Epithelial cell of umbilical artery (primary cell): ENCODE measurements at places on chromosomes 16 and 17. TPM values are rescaled to one million over a fixed set of nuclear protein-coding genes. Genes with fewer than 3 reads are reported as not detected.

NPIPB13 gene
- total RNA-seq, result 0.65 TPM in 1 of 2 replicates, not detected in the other

ANKRD40CL gene
- total RNA-seq, result not detected in 2 replicates

KRT36 gene
- total RNA-seq, result not detected in 2 replicates

KLHL10 gene
- not detected in 2 replicates for total RNA-seq

TSEN54 gene
- total RNA-seq, result 14.0 and 15.2 TPM in 2 replicates

ZNF205 gene
- total RNA-seq, result 20.1 and 29.9 TPM in 2 replicates

ALDH3A1 gene
- total RNA-seq, result 0.61 TPM in 1 of 2 replicates, not detected in the other

RAB11FIP3 gene
- total RNA-seq, result 23.4 and 24.8 TPM in 2 replicates

ABCC12 gene
- not detected in 2 replicates for total RNA-seq

ACSM5 gene
- not detected in 2 replicates for total RNA-seq

MGAT5B gene
- 0.91 and 0.97 TPM in 2 replicates for total RNA-seq

SLC6A4 gene
- not detected in 2 replicates for total RNA-seq

TNFRSF17 gene
- total RNA-seq, result not detected in 2 replicates

NPTX1 gene
- 0.30 and 0.65 TPM in 2 replicates for total RNA-seq

KRTAP4-12 gene
- not detected in 2 replicates for total RNA-seq

TSPAN10 gene
- 0.32 and 0.46 TPM in 2 replicates for total RNA-seq

TOP2A gene
- 77.6 and 118 TPM in 2 replicates for total RNA-seq

SLC2A4 gene
- total RNA-seq, result under 0.01 and 0.30 TPM in 2 replicates

TRPV3 gene
- total RNA-seq, result under 0.01 TPM in 1 of 2 replicates, not detected in the other

IRX5 gene
- total RNA-seq, result under 0.01 TPM in 1 of 2 replicates, not detected in the other

CCL16 gene
- 0.32 TPM in 1 of 2 replicates, not detected in the other for total RNA-seq

KRT40 gene
- not detected in 2 replicates for total RNA-seq

STRADA gene
- total RNA-seq, result 11.7 and 25.4 TPM in 2 replicates

MEIOB gene
- total RNA-seq, result under 0.01 and 0.30 TPM in 2 replicates

DNAAF1 gene
- total RNA-seq, result not detected in 2 replicates

CCDC144A gene
- total RNA-seq, result 4.3 and 5.5 TPM in 2 replicates

HOXB1 gene
- not detected in 2 replicates for total RNA-seq

GAS2L2 gene
- not detected in 2 replicates for total RNA-seq

AANAT gene
- total RNA-seq, result not detected in 2 replicates
